Lower leg skin (tissue), 4 donors: ENCODE measurements at places on chromosomes 3 and 15. TPM values are rescaled to one million over a fixed set of nuclear protein-coding genes. Genes with fewer than 3 reads are reported as not detected.

IGSF11 gene
- total RNA-seq = 1.8 TPM

CEP63 gene
- 15.6 TPM for total RNA-seq

KIF15 gene
- total RNA-seq = 0.79 TPM

SEMA6D gene
- 15.0 TPM for total RNA-seq

RYR3 gene
- total RNA-seq = 0.38 TPM

FANCD2OS gene
- total RNA-seq = not detected

PTH1R gene
- total RNA-seq = 2.1 TPM
